ENCODE measurements at places on chromosomes 6 and 20.

GRCh38 chr6:37516076-37516919 lies 16.6 kb upstream of the CCDC167 start:
- peak; percentile 91 for DNase-seq

DNA sequence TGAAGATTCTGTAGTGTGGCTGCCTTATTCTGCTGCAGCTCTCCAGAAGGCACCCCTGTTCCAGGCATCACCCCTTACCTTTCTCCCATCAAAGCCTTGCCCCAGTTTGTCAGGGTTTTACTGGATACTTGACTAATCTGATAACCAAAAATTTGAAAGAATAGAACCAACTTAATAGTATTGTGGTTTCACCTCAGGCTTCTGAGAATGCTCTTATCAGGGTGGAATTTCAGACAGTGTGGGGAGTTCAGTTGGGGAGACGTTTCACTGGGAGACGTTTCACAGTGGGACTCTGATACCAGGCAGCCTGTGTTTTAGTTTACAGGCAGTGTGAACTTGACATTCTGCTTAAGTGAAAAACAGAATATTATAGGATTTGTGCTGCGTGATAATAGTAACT lies 50.5 kb downstream of the SCAND1 start:
- no peak for DNase-seq

- no peak for DNase-seq
Measured at GRCh38 chr6:119517428-119517827, 167.9 kb upstream of the MAN1A1 start.

- DNase-seq: no peak
Measured at GRCh38 chr20:63253438-63254231, 628 bp downstream of the NKAIN4 start.

GRCh38 chr20:57570145-57570850 lies 9.4 kb downstream of the PCK1 start:
- no peak for DNase-seq

GRCh38 chr6:89007209-89008000 lies 44.0 kb upstream of the RNGTT start:
- no peak for DNase-seq

All from stimulated activated CD4-positive, alpha-beta T cell treated with anti-CD3 and anti-CD28 coated beads, Interleukin-1b, Interleukin-23, amount 100 ng/mL, for 48 hours (primary cell).